ENCODE measurements at places on chromosomes 6 and 20.
A peak's percentile ranks its signal among the peaks of the same experiment; 100 is the strongest.

DNA sequence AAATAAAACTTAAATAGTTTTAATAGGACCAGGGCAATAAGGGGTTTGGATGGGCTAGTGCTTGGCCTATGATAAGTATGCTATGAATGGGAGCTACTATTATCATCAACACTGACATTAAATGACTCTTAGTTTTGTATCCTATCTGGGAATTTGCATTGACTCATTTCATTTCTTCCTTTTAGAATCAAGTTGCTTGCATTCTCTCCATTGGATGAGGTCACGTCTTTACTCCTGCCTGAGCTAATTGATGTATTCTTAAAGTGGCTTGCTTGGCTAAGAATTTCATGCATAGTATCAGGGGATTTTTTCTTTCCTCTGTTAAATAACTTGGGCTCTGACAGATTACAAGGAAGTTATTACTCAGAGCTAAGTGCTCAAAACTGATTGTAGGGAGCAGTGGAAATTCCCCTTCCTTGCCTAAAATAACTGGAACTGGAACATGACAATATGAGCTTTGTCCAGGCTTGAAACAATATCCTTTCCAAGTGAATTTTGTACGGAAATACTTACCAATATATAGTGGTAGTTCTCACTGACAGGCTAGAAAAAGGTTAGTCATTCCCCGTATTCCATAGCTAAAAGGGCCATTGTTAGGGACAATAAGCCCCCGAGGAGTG lies 169.9 kb downstream of the BCAS1 start:
- H3K36me3 ChIP-seq, result no peaks in the 10 kb centered on the region
- H3K27ac ChIP-seq, result no peak overlapping the region
- H3K4me3 ChIP-seq, result no peak overlapping the region
- DNase-seq, result no peak
- H3K27me3 ChIP-seq, result no peaks in the 10 kb centered on the region

DNA sequence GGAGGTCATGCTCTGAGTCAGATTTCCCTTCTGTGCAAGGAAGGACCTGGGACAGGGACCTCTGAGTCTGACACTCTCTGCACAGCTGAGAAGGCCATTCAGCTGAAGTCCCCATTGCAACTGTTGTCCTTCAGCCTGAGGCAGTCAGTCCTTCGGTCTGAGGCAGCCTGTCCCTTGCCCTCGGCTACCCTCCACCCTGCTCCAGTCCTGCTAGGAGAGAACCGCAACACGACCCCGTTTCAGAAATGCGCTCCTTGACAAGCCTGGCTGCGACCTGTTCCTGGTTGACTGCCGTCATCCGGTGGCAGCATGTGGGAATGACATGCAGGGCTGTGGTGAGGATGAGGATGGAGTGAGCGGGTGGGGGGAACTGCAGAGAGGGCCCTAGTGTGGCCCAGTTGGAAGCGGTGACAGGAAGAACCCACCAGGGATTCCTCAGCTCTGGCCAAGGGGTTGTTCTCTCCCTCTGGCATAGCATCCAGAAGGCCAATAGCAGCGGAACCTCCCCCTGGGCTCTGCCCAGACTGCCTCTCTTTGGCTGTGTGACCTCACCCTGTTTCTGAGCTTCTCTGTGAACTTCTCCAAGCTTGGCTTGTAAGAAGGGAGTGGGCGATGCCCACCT lies 40.3 kb upstream of the ANGPT4 start:
- H3K27me3 ChIP-seq, result peaks cover 18% of the 10 kb centered on the region
- no peak overlapping the region for H3K27ac ChIP-seq
- DNase-seq, result peak; percentile 65
- no peaks in the 10 kb centered on the region for H3K36me3 ChIP-seq
- H3K4me1 ChIP-seq, result peaks cover 15% of the 10 kb centered on the region

GRCh38 chr6:3876101-3876500 lies 26.9 kb downstream of the FAM50B start:
- H3K4me3 ChIP-seq, result no peak overlapping the region
- H3K4me1 ChIP-seq, result no peaks in the 10 kb centered on the region
- H3K27ac ChIP-seq, result no peak overlapping the region

DNA sequence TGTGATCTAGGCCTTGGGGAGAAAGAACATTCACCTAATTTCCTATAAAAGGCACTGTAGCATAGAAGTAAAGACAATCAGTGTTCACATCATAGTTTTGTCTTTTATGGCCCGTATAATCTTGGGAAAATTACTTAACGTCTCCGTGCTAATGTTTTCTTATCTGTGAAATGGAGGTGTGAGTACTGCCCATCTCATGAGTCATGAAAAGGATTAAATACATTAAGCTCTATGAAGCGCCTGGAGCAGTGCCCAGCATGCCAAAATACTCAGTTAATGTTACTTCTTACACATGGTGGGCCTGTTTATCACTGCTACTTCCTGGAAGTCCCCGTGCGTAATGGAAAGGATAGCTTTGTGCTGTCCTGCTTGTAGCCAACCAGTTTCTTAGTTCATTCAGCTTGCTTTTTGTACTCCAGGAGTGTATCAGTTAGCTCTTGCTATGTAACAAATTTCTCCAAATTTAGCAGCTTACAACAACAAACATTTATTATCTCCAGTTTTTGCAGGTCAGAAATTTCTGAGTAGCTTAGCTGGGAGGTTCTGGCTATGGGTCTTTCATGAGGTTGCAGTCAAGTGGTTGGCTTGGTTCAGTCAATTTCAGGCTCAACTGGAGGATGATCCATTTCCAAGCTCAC lies 103.6 kb upstream of the BMP2 start:
- peak overlapping the region; percentile 24 for H3K4me3 ChIP-seq
- H3K4me1 ChIP-seq, result peaks cover 50% of the 10 kb centered on the region
- no peak overlapping the region for H3K27ac ChIP-seq
- peaks cover 3% of the 10 kb centered on the region for H3K27me3 ChIP-seq
- H3K36me3 ChIP-seq, result no peaks in the 10 kb centered on the region

GRCh38 chr6:73739096-73739495 lies 43.1 kb downstream of the CD109 start:
- DNase-seq, result peak; percentile 58
- H3K27me3 ChIP-seq, result peaks cover 2% of the 10 kb centered on the region
- no peaks in the 10 kb centered on the region for H3K36me3 ChIP-seq

DNA sequence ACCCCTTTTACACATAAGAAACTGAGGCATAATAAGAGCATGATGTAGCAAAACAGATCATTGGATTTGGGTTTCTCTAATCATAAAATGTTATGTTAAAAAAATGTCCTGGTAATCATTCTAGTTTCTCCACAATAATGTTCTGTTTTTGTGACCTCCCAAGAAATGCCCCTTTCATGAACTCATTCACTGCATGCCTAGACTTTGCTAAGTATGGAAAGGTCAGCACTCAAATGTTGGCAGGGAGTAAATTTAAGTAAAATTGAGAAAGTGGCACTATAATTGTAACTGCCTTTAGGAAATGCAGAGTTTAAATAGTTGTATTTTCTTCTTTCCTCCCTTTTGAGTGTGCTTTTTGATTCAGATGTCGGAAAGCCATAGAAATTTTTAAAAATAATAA lies 48.5 kb upstream of the ID4 start:
- no peak overlapping the region for H3K27ac ChIP-seq
- no peaks in the 10 kb centered on the region for H3K27me3 ChIP-seq
- DNase-seq, result no peak
- no peak overlapping the region for H3K4me3 ChIP-seq
- H3K36me3 ChIP-seq, result no peaks in the 10 kb centered on the region
- no peaks in the 10 kb centered on the region for H3K4me1 ChIP-seq

Data from immature natural killer cell (primary cell).